Hepatic stellate cell (primary cell): ENCODE measurements at places on chromosomes 2 and 18.

DNA sequence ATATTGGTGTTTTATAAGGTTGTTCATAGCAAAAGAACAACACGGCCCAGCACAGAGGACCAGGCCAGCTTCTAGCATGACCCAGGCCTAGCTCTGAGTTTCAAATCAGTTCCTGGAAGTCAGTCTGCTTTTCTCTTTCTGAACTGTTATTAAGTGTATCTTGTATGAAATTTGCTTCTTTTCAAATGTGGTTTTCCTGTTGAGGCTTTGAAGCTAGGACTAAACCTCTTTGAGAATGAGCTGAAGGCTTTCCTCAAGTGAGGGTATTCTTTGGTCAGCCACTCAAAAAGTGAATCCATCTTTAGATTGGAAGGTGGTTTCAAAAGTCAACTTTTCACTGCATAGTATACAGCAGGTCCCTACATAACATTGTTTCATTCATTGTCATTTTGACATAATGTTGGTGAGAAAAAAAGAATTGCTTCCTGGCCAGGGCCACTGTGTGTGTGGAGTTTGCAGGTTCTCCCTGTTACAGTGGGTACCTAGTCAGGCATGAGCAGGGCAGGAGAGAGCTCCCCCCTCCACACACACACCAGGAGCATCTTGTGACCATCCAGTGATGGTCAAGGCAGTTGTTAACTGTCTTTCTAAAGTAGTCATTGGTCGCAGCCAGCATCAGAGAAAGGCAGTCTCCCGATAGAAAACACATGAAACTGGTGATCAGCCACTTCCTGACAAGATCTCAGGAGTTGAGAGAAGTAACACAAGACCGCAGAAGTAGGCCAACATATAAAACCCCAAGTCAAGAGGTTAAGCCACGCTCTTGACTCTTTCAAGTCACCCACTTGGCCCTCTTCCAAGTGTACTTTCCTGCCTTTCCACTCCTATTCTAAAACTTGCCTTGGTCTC is 6.7 kb upstream of the ACAA2 start:
- no peak for DNase-seq

DNA sequence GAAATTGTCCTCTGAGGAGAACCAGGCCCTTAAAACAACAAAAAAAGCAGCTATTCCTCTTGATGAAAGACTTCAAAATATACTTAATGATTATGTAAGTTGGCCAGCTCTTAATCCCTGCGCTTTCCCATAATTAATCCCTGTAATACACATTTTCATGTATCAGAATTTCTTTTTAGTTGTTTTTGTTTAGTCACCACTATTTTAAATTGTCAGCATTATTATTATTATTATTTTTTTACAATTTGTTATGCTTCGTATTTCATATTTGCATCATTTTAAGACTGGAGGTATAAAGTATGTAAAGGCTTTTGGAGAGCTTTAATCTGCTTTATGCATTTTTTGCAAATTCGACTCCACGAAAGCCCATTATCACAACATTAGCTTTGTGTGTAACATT is 152.9 kb downstream of the ACOXL start:
- no peak for DNase-seq

DNA sequence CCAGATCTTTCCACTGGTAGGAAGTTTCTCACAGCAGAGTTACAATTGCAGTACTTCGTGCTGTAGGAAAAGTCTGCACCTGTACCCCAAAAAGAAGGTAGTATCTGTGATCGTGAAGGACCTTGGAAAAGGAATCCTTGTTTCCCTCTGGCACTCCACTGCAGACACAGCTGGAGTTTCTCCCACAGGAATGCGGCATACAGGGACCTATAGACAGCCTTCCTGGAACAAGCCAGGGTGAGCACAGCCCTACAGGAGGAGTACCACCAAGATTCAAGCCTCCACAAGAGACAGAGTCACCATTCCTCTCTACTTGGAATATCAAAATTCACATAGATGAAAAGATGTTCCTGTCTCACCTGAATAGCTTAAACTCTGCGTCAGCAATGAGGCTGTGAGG is 372.4 kb downstream of the CMPK2 start:
- DNase-seq = no peak

DNA sequence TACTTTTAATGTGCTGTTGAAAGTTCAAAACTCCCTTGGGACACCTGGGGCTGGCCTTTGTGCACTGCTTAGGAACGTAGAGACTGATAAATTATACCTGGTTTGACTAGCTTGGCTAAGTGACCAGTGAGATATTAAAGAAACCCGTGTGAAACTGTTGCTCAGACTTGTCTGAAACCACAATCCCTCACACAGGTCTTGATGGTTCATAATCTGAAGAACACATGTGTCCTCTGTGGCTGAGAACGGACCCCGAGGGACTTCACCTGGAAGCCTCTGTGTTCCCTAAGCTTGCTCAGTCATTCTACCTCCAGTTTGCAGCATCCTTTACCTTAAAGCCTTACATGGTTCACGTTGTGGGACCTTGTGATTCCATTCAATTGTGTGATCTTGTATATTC is 218.8 kb downstream of the CBLN2 start:
- DNase-seq = no peak

DNA sequence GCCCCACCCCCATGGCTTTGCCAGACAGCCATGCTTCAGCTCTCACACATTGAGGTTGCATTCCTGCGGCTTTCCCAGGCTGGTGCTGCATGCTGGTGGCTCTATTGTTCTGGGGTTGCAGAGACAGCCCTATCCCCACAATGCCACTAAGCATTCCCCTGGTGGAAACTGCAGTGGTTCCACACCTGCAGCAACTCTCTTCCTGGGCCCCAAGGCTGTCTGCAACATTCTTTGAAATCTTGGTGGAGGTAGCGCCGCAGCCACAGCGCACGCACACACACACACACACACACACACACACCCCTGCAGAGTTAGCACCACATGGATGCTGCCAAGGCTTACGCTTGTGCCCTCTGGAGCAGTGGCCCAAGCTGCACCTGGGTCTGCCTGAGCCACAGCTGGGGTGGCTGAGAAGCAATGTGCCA is 21.4 kb downstream of the SFXN5 start:
- DNase-seq = no peak

GRCh38 chr2:170222842-170223241 is 44.9 kb downstream of the MYO3B start:
- DNase-seq = no peak

GRCh38 chr2:159759577-159759976 is 38.4 kb downstream of the CD302 start:
- DNase-seq = no peak

DNA sequence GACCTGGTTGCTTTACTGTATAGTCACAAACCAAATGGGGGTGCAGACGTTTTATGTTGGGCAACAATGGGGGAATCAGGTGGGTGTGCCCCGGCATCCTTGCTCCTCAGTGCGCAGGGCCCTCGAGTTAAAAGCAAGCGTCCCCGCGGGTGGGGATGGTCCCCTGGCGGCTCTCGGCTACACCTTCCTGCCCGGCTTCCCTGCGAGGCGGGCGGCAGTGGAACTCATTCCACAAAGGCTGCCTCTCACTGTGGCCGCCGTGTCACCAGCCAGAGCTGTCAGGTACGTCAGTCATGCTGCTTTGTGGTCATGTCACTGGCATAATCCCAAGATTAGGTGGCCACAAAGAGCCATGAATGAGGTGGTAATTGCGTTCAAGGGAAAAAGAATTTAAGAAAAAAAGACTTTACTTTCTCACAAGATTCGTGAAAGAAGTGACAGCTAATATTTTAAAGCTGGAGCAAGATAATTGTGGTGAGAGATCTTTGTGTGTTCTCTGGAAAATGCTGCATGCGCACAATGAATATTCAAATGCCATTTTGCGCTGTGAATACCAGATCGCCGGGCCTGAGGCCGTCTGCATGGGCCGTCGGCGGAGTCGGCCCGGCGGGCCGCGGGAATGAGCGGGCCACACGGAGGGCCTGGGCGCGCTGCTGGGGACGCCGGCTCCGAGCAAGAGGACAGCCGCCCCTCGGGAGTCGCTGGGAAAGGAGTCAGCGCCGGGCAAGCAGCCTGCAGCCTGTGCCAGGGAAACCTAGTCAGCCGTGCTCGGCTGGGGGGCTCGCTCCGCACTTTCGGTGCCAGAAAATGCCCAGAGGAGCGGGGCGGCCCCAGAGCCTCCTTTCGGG is 82.3 kb upstream of the LDLRAD4 start:
- peak; percentile 60 for DNase-seq

DNA sequence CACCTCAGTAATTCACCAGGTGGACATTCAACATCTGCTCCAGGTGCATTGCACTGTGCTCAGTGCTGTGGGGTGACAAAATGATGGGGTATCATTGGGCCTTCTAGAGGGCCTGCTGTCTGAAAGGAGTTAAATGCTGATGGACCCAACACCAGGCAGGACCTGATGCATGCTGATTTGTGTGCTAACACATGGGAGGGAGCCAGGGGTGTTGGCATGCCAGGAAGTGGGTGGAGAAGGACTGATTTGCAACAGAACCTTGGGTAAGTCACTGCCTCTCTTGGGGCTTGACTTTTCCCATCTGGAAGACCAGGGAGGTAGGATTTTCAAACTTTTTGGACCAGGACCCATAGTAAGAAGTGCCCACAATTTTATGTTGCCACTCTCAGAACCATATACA is 57.9 kb upstream of the CXCR4 start:
- DNase-seq = no peak

DNA sequence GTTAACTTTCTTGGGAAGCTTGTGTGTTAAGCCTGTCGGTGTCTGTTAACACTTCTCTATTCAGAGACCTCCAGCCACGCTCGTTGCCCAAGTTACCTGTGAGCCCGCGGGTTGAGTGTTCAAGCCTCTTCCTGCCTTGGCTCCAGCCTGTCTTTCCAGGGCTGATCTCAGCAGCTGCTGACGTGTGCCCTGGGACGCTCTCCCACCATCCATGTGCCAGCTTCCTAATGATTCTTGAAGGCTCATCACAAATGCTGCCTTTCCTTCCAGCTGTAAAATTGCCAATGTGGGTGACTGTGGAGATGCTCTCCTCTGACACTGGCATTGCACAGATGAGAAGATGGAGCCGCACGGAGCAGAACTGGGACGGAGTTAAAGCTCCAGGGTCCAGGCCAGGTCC is 6.1 kb downstream of the RNF144A start:
- no peak for DNase-seq

GRCh38 chr2:144454466-144455287 is 65.2 kb downstream of the ZEB2 start:
- no peak for DNase-seq

DNA sequence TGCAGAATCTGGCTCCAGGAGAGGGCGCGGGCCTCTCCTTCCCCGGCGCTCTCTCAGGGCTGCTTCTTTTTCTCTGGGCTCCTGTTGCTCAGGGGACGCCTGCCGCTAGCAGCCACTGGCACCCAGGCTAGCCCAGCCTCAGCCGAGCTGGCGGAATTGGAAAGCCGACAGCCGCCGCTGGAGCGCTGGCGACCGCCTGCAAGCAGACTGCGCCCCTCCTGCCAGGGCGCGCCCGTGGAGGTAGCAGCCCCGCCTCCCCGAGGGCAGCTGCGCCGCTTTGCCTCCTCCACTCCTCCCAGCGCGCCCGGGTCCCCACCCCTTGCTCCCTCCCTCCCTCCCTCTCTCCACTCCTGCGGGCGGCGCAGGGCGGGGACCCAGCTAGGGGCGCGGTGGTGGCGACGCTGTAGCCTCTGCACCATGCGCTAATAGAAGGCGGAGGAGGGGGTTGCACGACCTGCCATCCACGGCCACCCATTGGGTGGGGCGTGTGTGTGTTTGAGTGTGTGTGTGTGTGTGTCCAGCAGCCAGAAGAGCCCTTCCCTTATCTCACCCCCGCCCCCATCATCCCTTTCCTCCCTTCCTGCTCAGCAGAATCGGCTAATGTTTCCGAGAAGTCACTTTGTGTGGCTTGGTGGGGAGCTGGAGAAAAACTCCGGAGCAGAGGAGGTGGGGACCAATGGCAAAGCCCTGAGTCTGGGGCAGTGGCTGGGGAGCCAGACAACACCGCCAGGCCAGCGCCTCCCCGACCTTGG is at the start of gene SCN9A:
SCN9A (minus strand) TSS at position 209 of the 752 bp plus-strand sequence. CDS start 64,188 bp downstream, outside the sequence.
- DNase-seq = peak; percentile 76

DNA sequence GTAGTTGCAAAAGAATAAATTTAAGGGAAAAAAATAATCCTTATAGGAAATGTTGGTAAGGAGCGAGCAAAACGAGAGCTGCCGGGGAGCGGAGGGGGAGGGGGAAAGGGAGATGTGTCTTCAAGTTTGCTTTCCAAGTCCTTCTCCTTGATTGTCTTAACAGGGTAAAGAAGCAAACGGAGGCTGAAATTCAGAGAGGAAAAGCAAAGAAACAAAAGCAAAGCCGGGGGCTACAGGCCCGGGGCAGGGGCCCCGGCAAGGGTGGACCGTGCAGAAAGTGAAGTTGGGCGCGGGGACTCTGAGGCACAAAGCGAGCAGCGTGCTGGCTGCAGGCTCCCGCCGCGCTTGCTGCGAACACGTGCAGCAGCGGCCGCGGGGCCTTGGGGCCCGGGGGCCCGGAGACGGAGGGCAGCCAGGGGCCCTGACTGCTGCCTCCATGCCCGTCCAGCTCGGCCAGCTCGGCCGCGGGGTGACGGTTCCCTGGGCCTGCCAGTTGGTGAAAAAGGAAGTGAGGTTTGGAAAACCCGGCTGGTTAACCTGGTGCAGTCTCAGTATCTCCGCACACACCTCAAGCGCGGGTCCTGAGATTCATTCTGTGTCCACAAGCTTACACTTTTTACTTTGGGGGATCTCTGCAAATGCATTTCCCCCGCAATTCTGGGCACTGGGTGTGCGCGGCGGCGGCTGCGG is 4.1 kb downstream of the BCL11A start:
- no peak for DNase-seq

- DNase-seq = no peak
Measured at GRCh38 chr2:152506843-152507242, 171.9 kb downstream of the FMNL2 start.

DNA sequence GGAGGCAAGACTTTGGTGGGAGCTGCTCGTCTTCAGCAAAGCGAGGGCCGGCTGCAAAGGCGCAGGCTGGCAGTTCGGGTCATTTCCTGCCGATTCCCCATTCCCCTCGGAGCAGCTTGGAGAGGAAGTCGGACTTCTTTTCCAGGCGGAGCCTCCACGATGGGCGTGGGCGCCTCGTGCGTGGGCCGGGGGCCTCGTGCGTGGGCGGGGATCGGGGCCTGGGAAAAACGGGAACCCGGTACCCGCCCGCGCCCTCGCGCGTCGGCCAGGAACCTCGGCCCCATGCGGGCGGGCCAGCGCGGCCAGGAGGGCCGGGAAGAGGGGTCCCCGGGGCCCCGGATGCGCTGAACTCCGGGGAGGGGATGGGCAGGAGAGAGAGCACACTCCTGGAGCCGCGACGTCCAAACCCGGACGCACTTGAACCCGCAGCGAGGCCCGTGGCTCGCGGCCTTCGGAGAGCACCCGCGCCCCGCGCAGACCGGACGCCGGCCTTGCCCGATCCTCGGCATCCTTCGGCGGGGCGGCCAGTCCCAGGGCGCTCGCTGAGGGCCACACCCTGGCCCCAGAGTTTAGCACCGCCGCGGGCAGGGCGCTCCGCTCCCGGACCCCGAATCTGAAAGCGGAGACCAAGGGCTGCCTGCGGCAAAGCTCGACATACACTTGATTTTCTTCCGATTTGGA is 368.4 kb downstream of the MTX2 start:
- DNase-seq = peak; percentile 44

DNA sequence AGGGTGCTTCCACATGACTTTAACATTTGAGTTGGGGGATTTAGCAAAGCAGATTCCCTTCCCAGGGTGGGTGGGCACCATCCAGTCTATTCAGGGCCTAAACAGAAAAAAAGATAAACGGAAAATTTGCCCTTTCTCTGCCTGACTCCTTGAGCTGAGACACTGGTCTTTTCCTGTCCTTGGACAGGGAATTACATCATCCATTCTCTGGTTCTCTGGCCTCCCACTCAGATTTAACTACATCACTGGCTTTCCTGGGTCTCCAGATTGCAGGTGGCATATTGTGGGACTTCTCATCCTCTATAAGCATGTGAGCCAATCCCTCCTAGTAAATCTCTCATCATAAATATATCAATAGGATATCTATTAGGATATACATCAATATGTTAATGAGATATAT is 25.8 kb downstream of the CAPN13 start:
- DNase-seq = no peak
